ENCODE measurements at places on chromosomes 2 and 18.

- no peak for DNase-seq
Observed at GRCh38 chr2:148660999-148661398, 16.4 kb downstream of the EPC2 start.

DNA sequence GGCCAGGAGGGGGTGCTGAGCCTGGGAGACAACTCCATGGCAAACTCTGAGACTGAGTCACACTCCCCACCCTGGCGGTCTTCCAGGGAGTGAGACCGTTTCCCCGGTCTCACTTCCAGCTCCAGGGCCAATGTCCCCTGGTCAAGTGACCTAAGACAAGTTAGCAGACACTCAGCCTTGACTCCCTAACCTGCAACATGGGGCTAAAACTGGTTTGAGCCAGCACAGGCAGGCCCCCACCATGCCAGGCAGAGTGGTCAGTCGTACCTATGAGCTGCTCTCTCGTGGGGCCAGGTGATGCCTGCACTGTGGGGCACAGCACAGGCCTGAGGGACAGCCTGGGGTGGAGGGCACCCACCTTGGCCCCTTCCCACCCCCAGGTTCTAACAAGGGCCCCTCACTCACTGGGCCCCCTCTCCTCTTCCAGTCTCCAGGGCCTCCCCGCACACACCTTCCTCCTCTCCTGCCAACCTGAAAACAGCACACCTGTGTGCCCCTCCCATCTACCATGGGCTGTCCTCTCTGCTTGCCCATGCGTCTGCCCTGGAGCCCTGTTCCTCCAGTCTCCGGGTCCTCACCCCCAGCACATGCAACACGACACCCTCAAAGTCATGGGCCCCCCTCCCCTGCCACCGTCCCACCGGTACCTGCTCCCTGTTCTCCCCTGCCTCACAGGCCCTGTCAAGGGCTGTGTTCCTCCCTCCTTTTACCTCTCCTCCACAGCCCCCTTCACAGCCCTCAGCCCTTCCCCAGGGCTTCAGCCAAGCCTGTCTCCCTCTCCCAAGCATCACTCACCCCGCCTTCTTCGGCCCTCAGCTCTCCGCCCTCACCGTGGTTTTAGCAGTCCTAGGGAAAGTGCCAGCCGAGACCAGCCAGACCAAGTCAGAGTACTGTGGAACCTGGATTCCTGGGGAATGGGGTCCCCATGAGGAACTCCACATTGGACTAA, 1.6 kb downstream of the GPR17 start:
- no peak for DNase-seq

- no peak for DNase-seq
Observed at GRCh38 chr18:12121175-12122042, 27.8 kb downstream of the ANKRD62 start.

DNA sequence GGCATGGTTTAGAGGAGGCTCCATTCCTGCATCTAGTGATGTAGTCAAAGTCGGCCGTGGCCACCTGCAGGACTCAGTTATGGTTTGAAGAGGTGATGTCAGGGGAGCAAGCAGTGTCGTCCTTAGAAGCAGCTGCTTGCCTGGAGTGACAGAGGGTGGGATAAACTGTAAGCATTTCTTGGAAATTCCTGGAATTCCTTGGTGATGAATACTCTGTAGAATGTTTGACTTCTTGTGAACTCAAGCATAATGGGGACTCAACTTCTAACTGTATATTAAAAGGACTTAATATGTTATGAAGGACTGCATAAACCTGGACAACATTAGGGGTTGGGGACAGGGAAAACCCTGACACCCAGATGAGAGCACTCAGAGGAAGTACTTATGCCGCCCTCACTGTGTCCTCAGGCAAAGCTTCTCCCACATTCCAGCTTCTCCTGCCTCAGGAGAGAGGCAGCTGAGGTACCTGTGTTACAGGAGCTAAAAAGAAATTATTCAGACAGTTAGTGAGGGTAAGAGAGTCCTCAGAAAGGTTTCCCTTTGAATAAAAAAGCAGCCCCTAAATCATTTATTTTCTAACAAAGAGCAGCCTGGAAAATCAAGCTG, 459.9 kb upstream of the CELF4 start:
- no peak for DNase-seq

- DNase-seq: no peak
Observed at GRCh38 chr18:59054496-59055287, 85.0 kb upstream of the SEC11C start.

GRCh38 chr2:74255660-74256213, 57.3 kb downstream of the MTHFD2 start:
- no peak for DNase-seq

GRCh38 chr2:13255485-13255884, 538.7 kb downstream of the TRIB2 start:
- DNase-seq: no peak

DNA sequence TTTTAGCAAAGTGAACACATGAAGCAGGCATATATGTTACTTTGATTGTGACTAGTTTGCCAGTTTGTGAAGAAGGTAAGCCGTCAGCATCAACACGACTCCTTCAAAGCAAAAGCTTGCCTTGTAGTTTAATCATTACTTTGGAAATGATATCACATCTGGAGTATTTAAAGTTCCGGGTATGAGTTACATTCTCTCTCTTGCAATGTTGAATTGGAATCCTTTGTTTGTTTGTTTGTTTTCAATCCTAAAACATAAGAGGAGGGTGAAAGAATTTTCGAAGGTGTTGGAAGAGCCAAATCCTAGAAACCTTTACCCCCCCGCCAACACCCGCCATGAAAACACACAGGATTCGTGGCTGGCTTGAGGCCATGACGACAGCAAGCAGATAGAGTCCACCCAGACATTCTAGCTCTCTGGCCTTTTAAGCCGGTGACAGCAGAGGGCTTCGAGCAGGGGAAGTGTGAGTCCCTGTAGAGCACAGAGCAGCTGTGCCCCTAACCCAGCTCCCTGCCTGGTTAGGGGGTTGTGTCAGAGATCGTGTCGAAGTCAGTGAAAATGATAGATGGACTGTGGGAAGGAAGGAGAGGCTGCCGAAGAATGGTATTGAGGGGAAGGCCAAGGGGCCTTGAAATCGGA, 103.8 kb upstream of the SMIM21 start:
- DNase-seq: no peak

DNA sequence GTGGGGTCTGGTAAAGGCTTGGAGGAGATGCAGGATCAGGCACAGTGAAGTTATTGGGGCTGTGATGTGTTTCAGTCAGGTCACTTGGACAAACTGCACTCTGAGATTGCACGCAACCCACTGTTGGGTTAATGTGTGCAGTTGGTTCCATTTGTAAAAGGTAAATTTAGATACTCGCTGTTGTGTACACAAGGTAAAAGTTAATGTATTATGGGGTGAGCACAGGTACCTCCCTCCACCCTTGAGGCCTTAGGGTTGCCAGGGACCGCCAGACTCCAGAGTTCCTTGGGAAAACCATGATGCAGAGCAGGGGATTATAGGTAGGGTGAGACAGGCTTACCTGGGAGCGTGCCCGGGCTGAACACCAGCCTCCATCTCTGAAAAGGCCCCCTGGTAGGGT, 20.1 kb downstream of the IMPA2 start:
- DNase-seq: no peak
